ENCODE measurements at places on chromosomes 16 and 17.

DNA sequence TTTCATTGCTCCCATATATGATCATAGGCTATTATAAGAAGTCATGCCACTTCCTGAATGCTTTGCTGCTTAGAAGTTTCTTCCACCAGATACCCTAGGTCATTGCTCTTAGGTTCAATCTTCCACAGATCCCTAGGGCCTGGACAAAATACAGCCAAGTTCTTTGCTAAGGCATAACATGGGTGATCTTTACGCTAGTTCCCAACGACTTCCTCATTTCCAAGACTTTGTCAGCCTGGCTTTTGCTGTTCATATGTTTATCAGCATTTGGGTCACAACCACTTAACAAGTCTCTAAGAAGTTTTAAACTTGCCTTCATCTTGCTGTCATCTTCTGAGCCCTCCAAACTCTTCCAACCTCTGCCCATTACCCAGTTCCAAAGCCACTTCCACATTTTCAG, 20.1 kb upstream of the DLX3 start:
- no peak for DNase-seq
- no peaks in the 10 kb centered on the region for H3K4me1 ChIP-seq
- H3K36me3 ChIP-seq: no peaks in the 10 kb centered on the region

GRCh38 chr17:83153681-83154310, 74.4 kb downstream of the METRNL start:
- H3K27ac ChIP-seq: no peak overlapping the region
- H3K4me1 ChIP-seq: peaks cover 34% of the 10 kb centered on the region
- no peak for DNase-seq
- H3K36me3 ChIP-seq: no peaks in the 10 kb centered on the region

DNA sequence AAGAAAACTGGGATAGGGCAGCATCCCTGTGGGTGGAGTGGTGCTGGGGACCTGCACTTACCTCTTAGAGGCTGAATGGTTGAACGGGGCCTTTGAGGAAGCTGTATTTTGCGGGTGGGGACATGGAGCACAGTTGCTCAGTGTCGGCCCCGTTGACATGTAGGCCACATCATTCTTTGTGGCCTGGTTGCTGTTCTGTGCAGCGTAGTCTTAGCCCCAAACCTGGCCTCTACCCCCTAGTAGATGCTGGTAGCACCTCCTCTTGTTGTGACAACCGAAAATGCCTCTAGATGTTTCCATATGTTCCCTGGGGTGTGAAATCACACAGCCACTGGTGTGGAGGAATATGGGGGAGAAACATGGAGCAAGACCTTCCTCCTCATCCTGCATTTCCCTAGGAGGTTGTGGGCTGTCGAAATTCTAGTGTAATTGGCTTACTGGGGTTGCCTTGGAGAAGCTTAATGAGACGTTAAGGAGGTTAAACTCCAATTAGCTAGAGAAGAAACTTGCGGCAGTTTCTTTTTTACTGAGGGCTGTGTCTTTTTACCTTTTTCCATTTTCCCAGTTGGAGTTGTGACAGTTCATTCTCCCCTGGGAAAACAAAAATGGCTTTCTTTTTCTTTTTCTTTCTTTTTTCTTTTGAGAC, 9.4 kb downstream of the ABCC1 start:
- H3K4me1 ChIP-seq: peaks cover 11% of the 10 kb centered on the region
- H3K36me3 ChIP-seq: peaks cover 23% of the 10 kb centered on the region
- DNase-seq: no peak
- H3K27ac ChIP-seq: no peak overlapping the region

- no peaks in the 10 kb centered on the region for H3K4me1 ChIP-seq
- no peak overlapping the region for H3K4me3 ChIP-seq
Observed at GRCh38 chr16:7888411-7888810, 555.8 kb downstream of the RBFOX1 start.

- peaks cover 13% of the 10 kb centered on the region for H3K36me3 ChIP-seq
- H3K27me3 ChIP-seq: no peaks in the 10 kb centered on the region
- DNase-seq: no peak
- H3K27ac ChIP-seq: no peak overlapping the region
- no peak overlapping the region for H3K4me3 ChIP-seq
Observed at GRCh38 chr16:47395733-47396498, 64.9 kb downstream of the ITFG1 start.

DNA sequence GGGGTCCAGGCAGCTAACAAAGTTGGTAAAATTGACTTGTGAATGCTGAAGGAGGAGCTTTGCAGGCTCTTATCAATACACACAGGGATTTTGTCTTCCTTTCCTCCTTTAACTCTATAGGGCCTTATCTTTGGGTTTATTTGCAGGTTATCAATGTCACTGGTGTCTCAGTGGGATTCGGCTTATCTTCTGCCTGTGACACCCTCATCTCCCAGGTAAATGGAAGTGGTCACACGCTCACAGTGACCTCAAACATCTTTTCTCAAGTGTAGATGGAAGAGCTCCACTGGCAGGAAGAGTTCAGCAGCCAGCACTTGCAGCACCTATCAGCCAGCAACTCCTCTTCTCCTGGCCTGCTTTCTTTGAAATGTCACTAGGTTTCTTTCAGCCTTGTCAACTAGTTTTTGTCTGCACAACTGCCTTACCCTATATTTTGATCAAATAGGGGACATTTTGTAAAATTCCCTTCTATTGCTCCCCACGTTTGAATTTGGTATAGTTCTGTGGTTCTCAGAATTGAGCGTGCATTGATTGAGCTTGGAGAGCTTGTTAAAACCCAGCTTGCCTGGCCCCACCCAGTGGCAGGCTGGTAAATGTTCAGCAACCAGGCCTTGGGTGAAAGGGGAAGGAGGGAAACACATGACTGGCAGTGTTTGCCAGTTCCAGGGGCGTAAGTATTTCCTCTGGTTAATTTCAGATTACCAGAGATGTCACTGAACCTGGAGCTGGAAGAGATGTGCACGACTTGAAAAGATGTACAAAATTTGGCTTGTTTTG, 12.8 kb downstream of the SLC47A1 start:
- H3K36me3 ChIP-seq: no peaks in the 10 kb centered on the region
- no peaks in the 10 kb centered on the region for H3K4me1 ChIP-seq
- DNase-seq: no peak
- no peak overlapping the region for H3K4me3 ChIP-seq

GRCh38 chr17:49760932-49761558, 2.9 kb downstream of the FAM117A start:
- peaks cover 20% of the 10 kb centered on the region for H3K4me1 ChIP-seq
- no peak for DNase-seq
- peak overlapping the region; percentile 69 for H3K4me3 ChIP-seq
- peak overlapping the region; percentile 58 for H3K27ac ChIP-seq
- no peaks in the 10 kb centered on the region for H3K27me3 ChIP-seq

GRCh38 chr16:13680021-13680889, 239.7 kb upstream of the ERCC4 start:
- H3K4me1 ChIP-seq: no peaks in the 10 kb centered on the region
- no peak overlapping the region for H3K4me3 ChIP-seq
- DNase-seq: no peak
- H3K27me3 ChIP-seq: no peaks in the 10 kb centered on the region

DNA sequence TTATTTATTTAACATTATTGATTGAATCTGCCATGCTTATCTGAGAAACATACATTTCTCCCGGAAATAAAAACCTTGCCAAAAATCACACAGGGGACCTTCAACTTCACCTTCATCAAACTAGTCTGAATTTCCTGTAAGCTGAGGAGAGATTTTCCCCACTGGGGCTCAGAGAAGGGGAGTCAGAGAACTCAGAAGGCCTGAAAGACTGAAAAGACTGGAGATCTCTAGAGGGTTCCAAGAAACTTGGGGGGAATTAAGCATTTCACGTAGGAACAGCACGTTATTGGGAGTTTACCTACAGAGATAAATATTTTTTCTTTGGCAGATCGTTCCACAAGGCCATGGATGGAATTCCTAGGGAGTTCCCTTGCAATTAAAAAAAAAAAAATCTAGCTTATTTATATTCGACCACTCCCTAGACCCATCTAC, 528 bp upstream of the NOL11 start:
- no peak for DNase-seq
- H3K4me1 ChIP-seq: 0 out of 3 replicates have a peak, but pooled peaks cover 5% of the 10 kb centered on the region
- peak overlapping the region; percentile 86 for H3K27ac ChIP-seq
- peaks cover 28% of the 10 kb centered on the region for H3K36me3 ChIP-seq
- no peaks in the 10 kb centered on the region for H3K27me3 ChIP-seq

- no peaks in the 10 kb centered on the region for H3K4me1 ChIP-seq
- no peaks in the 10 kb centered on the region for H3K27me3 ChIP-seq
- H3K36me3 ChIP-seq: no peaks in the 10 kb centered on the region
- DNase-seq: no peak
- no peak overlapping the region for H3K27ac ChIP-seq
Observed at GRCh38 chr17:5816491-5817070, 232.3 kb upstream of the NLRP1 start.

DNA sequence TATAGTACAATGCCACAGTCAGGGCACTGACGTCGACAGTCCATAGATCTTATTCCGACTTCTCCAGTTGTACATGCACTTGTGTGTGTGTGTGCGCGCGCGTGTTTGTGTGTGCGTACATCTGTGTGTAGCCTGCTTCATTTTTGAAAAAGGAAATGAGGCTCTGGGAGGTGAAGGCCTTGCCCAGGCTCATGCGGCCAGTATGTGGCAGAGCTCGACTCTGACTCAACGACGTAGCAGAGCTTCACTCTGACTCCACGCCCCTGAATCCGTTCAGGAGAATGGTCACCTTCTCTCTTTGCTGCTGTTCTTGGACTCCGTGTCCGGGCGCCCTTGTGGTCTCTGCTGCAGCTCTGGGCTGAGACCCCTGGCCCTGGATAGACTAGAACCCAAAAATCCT, 81.6 kb upstream of the CIBAR2 start:
- no peak for DNase-seq
- H3K27me3 ChIP-seq: no peaks in the 10 kb centered on the region
- H3K4me3 ChIP-seq: no peak overlapping the region
- no peak overlapping the region for H3K27ac ChIP-seq

DNA sequence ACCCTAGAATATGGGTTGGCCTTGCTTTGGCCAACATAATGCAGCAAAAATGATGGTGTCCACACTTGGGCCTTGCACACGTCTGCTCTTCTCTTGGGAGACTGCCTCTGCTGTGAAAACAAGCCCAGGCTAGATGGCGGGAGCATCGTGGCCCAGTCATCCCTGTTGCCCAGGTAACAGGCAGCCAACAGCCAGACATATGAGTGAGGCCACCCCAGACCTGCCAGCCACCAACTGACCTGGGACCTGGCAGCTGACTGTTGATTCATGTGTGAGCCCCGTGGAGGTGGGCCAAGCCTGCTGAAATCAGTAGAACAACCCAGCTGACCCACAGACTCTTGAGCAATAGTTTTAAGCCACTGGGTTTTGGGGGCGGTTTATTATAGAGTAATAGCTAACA, 39.4 kb upstream of the CDH3 start:
- H3K27me3 ChIP-seq: no peaks in the 10 kb centered on the region
- H3K27ac ChIP-seq: no peak overlapping the region
- H3K4me1 ChIP-seq: no peaks in the 10 kb centered on the region
- DNase-seq: no peak
- no peak overlapping the region for H3K4me3 ChIP-seq

- H3K4me1 ChIP-seq: peaks cover 5% of the 10 kb centered on the region
- H3K4me3 ChIP-seq: no peak overlapping the region
- H3K27ac ChIP-seq: no peak overlapping the region
- DNase-seq: no peak
- no peaks in the 10 kb centered on the region for H3K36me3 ChIP-seq
- no peaks in the 10 kb centered on the region for H3K27me3 ChIP-seq
Observed at GRCh38 chr16:46787909-46788308, 39.8 kb upstream of the MYLK3 start.

DNA sequence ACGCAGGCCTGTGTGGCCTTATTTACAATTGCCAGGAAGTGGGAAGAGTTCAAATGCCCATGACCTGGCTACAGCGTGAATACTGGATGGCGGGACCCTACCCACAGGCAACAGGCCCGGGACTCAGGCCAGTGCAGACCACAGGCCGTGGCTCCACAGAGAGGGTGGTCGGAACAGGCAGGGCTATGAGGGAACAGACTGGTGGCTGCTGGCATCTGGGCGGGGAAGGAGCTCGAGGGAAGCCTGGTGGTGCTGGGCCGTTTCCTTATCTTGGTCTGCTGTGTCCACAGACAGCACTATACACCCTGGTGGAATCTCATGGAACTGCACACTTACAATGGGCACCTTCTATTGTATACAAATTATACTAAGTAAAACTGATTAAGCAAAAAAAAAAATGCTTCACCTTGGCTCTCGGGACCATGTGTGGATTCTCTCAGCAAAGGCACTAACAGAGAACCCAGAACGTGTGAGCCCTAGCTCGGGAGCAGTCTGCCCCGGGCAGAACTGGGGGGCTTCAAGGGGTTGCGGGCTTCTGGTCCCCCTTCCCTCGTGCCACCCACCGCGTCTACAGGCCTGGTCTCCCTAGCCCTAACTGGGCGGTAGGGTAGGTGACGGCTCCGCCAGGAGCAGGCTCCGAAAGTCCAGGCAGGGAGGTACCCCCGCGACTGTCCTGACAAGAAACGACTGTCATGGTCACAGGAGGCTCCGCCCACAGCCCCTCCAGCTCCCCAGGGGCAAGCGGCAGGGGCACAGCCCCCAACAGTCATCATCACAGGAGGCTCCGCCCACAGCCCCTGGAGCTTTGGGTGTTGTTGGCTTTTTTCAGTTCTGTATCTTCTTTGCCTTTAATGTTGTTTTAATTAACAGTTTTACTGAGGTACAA, 21.8 kb downstream of the CEP131 start:
- DNase-seq: peak; percentile 69
- H3K4me3 ChIP-seq: no peak overlapping the region
- H3K27ac ChIP-seq: no peak overlapping the region

DNA sequence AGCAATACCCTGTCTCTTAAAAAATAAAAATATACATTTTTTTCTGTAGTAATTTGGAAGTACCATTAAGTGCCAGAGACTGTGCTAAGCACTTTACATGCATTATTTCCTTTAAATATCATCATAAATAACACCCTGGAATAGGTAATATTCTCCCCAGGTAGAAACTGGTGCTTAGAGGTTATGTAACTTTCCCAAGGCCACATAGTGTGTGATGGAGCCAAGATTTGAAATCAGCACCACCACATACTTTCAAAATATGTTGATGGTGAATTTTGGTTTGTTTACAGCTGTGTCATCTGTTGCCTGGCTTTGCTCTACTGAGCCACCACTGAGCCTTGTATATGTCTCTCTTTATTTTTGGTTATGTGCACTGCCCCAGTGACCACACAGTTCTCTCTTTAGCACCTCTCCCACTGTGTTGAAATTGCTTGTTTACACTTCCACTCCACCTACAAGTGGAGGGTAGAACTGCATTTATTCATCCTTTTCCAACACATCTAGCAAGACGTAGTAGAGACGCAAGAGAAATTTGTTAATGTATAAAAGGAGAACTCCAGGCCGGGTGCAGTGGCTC, 19.0 kb upstream of the NBR1 start:
- peaks cover 2% of the 10 kb centered on the region for H3K36me3 ChIP-seq
- no peaks in the 10 kb centered on the region for H3K4me1 ChIP-seq
- DNase-seq: no peak
- H3K4me3 ChIP-seq: no peak overlapping the region

- H3K4me3 ChIP-seq: peak overlapping the region; percentile 33
- no peaks in the 10 kb centered on the region for H3K36me3 ChIP-seq
- H3K4me1 ChIP-seq: peaks cover 20% of the 10 kb centered on the region
- peaks cover 19% of the 10 kb centered on the region for H3K27me3 ChIP-seq
- peak; percentile 93 for DNase-seq
Observed at GRCh38 chr17:9239793-9240658, 218.7 kb downstream of the NTN1 start.

- peak; percentile 52 for DNase-seq
- peaks cover 9% of the 10 kb centered on the region for H3K27me3 ChIP-seq
- no peak overlapping the region for H3K27ac ChIP-seq
Observed at GRCh38 chr17:4566785-4567184, 6.4 kb upstream of the GGT6 start.

Data from K562 (cell line).